ENCODE measurements at places on chromosomes 4 and X.

DNA sequence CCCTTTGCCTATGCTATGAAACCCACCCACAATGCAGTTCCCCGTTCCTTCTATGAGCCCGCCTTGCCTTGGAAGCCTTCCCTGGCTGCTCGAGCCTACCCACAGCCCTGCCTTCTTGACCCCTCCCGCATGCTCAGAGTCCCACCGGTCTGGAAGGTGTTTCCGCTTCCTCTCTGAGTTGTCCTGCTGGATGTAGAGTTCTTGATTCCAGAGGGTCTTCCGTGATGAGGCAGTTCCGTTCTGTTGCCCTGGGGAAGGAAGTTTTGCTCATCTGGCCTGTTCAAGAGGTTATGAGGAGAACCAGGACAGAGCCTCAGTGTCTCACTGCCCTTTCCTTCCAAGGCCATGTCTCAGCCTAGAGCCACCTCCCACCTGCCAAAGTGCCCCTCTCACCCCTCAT is 7.5 kb downstream of the GPKOW start:
- no peak for DNase-seq

- DNase-seq, result no peak
Measured at GRCh38 chr4:153781717-153782416, 7.0 kb downstream of the SFRP2 start.

GRCh38 chr4:472881-473569 is 25.9 kb downstream of the ZNF721 start:
- peak; percentile 8 for DNase-seq

DNA sequence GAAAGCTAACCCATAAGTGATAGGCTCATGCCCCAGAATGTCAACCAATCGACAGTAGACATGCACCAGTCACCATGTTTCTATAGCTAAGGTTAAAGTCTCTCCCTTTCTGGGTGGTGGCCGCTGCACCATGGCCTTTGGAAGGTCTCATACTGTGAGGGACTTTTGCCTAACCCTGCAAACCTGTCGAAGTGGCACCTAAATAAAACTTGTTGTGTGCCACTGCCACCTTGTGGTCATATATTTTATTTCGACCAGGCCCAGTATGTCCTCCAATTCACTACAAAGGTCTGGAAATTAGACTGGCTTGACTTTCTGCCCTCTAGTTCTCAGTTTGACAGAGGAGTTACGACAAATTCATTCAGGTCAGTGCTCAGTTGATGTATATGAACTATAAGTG is 163.1 kb downstream of the SMARCA1 start:
- DNase-seq, result peak; percentile 33

DNA sequence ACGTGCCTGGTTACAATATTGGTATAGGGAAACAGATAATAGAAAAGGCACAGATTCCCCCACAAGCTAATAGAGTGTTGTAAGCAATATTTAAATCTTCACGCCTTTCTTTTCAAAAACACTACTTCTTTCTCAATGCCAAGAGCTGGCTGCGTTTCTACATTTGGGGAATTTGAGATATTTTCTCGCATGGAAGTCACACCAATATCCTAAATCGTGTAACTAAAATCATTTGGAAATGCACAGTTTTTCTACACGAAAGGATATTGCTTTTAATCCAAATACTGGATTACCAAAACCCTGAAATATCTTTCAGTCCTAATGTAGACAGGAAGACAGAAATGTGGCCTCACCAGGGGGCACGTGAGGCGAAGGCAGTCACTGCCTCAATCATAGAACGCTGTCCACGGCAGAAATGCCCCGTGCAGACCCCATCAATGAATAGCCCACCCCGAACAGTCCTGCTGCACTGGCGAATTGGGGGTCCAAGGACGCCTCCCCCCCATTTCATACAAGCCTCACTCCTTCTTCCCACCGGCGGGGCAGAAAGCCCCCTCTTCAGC is 106.6 kb downstream of the NSUN7 start:
- DNase-seq, result no peak

- DNase-seq, result no peak
Measured at GRCh38 chr4:69764311-69764710, 3.9 kb upstream of the SULT1B1 start.

DNA sequence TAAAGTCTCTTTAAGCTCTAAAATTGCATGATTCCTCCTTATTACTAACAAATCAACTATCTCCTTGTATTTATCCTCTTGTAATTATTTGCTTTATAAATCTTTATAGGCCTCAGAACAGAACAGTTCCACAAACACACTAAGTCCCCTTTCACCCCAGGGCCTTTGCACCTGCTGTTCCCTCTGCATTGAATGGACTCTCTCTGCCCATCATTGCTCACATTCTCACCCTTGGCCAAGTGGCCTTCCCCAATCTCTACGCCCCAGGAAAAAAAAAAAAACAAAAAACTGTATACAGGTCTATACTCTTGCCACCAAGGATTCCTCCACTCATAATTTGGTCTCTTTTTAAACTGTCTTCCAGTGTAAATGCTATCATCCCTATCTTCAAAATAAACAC is 53.7 kb downstream of the TEC start:
- DNase-seq, result no peak

- DNase-seq, result no peak
Measured at GRCh38 chr4:90281541-90282355, 154.6 kb downstream of the CCSER1 start.

DNA sequence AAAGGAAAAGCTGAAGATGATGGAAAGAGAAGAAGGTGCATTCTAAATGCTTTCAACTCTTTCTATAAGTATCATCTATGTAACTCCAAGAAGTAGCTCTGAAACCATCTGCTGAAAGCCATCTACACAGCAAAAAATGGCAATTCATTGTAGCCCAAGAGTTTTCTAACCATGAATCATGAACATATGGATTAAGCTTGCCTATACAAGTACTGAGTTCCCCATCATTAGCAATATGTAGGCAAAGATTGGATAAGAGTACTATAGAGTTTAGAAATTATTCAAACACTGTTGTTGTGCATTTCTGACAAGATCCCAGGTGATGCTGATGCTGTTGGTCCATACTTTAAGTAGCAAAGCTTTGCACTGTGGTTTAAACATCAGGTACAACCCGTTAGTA is 11.2 kb downstream of the DAPP1 start:
- no peak for DNase-seq

- peak; percentile 30 for DNase-seq
Measured at GRCh38 chr4:94934864-94935263, 177.1 kb downstream of the BMPR1B start.

GRCh38 chrX:64204701-64205440 is 637 bp downstream of the AMER1 start:
- peak; percentile 24 for DNase-seq

DNA sequence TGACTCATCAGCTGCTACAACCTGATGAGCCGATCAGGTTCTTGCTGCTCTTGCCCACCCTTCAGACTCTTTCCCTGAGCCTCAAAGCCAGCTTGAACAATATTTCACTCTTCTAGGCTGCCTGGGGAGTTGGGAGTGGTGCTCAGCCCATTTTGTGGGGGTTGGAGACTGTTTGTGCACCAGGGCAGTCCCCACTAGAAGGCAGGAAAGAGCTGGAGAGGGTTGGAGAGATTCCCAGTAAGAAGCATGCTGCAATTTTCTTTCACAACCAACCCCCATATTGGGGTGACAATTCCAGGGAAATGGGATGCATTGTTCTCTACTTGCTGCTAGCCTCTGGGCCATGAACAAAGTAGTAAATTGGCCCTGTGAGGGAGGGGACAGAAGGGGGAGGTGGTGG is 44.1 kb downstream of the SLC16A2 start:
- DNase-seq, result no peak

GRCh38 chrX:95044331-95044730 is 1370.3 kb downstream of the FAM133A start:
- no peak for DNase-seq

- DNase-seq, result no peak
Measured at GRCh38 chr4:46515940-46516339, 126.0 kb upstream of the GABRA2 start.

DNA sequence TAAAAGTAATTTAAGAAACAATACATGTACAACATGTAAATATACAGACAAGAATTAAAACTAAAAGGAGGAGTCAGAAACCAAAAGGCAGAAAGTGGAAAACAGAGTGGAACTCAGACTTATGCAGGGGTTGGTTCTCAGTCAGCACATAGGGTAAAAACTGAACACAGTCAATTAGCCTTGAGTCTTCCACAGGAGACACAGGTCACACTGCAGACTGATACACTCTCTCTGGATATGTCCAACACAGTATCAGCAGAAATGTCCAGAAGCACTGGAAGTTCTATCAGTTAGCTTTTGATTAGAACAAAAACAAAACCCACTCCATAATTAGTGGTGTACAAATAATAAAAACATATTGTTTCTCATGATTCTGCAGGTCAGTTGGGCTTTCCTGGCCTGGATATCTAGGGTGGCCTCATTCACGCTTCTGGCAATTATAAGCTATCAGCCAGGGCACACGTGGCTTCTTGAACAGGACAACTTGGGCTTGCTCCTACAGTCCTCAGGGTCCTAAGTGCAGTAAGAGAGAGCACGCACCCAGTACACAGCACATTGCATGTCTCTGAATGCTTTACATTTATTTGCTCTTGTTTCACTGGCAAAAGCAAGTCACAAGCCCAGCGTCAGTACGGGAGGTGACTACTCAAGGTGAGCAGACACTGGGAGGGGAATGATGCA is 21.6 kb downstream of the TEC start:
- no peak for DNase-seq

GRCh38 chr4:81914623-81915022 is 442.9 kb upstream of the RASGEF1B start:
- DNase-seq, result no peak

DNA sequence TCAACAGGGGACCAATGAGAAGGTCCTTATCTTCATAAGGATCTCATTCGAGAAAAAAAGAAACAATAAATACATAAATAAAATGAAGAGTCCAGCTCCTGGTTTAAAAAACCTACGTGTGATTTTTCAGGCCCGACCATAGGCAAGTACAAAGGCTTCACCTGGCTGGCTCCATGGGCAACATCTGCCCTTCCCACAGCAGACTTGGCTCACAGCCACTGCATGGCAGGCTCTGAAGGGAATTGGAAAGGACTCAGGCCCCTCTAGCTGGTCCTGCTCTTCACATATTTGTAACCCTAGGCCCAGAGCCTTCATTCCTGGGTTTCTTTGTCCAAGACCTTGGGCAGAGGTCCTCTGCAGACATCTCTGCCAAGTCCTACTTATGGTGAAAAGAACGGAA is 228.1 kb downstream of the QDPR start:
- DNase-seq, result no peak

- DNase-seq, result peak; percentile 93
Measured at GRCh38 chr4:155900381-155900780, 3.1 kb upstream of the TDO2 start.

DNA sequence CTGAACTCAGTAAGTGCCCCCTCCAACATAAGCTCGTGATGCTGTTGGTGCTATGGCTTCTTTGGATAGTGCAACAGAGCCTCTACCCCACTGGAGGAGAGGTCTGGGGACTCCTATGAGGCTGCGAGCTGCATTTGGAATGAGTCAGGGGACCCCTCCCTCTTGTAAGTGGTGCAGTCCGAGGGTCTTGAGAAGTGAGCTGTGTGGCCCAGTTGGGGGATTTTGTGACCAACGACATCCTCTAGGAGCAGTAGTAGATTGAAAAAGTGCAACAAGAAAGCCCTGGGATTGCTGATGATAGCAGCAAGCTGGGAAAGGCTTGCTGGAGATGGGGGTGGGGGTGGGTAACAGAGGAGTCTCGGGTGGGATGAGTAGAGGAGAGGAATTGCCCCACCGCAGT is 3.1 kb downstream of the FRMPD3 start:
- DNase-seq, result no peak

- DNase-seq, result no peak
Measured at GRCh38 chr4:67465763-67466052, 79.6 kb downstream of the CENPC start.

GRCh38 chrX:13201605-13202219 is 118.1 kb downstream of the ATXN3L start:
- DNase-seq, result no peak

DNA sequence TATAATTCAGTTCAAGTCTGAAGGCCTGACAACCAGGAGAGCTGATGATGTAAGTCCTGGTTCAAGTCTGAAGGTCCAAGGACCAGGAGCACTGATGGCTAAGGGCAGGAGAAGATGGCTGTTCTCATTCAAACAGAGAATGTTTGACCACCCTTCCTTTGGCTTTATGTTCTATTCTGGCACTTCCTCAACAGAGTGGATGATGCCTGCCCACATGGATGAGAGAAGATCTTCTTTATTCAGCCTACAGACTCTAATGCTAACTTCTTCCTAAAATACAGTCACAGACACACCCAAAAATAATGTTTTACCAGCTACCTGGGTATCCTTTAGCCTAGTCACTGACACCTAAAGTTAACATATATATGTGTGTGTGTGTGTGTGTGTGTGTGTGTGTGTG is 25.6 kb upstream of the IRF2 start:
- DNase-seq, result no peak

DNA sequence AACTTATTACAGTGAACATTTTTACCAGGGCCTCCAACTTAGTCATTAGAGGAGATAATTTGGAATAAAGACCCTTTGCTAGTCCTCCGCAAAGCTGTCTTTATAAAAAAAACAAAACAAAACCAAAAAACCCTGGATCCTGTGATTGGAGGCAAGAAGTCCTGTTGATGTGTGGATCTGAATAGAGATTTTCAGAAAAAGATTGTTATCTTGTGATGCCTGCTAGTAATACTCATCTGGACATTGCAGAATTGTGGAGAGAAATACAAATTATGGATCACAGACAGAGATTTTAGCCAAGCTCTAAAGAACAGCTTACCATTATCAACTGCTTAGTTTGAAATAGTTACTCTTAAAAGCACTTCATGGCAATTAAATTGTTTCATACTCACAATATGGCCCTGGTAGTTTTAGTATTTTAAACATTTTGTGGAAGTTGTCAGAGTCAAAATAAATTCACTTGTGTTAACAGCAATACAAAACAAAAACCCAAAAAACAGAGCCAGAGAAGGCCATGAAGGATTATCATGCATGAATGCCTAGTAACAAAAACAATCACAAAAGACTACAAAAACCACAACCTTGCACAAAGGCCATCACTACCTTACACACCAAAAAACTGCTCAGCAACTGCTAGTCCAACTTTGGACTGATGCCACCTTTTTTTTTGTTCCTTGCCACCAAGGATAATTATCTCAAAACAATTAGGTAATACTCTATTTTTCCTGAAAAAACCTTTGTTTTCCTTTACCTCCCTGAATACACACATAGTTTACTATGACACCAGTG is 514.5 kb upstream of the SLIT2 start:
- peak; percentile 15 for DNase-seq

GRCh38 chr4:56550642-56551041 is 45.1 kb downstream of the ARL9 start:
- DNase-seq, result no peak

GRCh38 chr4:150943818-150944217 is 71.3 kb downstream of the LRBA start:
- no peak for DNase-seq

- no peak for DNase-seq
Measured at GRCh38 chrX:122094611-122095010, 1047.2 kb downstream of the GLUD2 start.

GRCh38 chr4:663438-664428 is 10.3 kb downstream of the ATP5ME start:
- no peak for DNase-seq

DNA sequence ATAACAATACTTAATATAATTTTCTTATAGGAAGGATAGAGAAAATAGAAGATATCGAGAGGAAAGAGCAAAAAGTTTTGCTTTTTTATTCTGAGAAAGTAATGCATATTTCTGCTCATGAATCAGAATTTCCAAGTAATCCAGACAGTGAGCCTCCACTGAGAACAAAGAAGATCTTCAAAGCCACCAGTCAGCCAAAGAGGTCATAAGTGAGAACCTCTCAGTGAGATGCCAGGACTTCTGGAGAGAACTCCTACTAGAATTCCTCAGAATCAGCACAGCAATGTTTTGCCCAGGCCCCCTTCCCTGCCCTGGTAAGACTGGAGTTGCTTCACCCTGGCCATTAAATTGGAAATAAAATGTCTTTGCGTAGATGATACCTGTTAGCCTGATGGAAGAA is 254.4 kb upstream of the FAT4 start:
- no peak for DNase-seq

All from amniotic epithelial cell (primary cell).